ENCODE measurements at places on chromosomes 7 and 10.

DNA sequence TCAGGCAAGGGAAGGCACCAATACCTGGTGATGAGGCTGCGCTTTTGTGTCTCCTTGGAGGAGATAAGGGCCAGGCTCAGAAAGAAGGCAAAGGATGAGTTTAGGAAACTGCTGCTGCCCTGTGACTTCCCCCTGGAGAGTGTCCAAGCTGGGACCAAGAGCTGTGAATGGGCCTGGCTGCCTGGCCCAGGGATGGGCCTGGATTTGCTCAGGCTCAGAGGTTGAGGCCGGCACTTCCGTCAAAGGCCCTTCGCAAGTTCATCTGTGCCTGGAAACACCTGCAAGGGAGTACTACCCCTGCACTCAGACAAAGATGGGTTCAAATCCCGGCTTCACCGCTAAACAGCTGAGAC, 50.5 kb upstream of the NANOS1 start:
- DNase-seq, result no peak

GRCh38 chr7:64876792-64877713, 26.0 kb upstream of the ZNF273 start:
- DNase-seq, result peak; percentile 83

GRCh38 chr7:43697690-43698089, 31.6 kb downstream of the COA1 start:
- no peak for DNase-seq

DNA sequence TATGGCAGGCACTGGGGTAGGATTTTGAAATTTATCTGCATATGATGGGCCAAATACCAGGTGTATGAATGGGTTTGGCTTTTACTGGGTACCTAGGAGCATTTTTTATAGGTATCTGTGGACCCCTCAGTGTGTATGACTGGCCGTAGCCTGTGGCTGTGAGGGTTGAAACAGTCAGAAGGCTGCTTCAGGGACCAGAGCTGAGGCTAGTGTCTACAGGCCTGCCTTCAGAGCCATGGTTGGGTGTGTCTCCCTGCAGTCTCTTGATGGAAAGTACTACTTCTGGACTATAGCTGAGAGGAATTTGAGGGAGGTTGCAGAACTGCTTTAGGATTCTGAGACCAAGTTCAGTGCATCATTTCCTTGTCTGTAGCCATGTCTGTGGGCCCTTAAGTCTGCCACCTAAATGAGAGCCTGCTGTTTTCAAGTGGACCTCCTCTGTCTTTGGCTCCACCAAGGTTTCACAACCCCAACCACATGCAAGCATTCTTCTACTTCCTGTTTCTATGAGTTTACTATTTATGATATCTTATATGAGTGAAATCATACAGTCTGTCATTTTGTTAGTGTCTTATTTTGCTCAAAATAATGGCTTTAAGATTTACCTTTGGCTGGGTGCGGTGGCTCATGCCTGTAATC, 19.9 kb upstream of the ZNF138 start:
- DNase-seq, result no peak

DNA sequence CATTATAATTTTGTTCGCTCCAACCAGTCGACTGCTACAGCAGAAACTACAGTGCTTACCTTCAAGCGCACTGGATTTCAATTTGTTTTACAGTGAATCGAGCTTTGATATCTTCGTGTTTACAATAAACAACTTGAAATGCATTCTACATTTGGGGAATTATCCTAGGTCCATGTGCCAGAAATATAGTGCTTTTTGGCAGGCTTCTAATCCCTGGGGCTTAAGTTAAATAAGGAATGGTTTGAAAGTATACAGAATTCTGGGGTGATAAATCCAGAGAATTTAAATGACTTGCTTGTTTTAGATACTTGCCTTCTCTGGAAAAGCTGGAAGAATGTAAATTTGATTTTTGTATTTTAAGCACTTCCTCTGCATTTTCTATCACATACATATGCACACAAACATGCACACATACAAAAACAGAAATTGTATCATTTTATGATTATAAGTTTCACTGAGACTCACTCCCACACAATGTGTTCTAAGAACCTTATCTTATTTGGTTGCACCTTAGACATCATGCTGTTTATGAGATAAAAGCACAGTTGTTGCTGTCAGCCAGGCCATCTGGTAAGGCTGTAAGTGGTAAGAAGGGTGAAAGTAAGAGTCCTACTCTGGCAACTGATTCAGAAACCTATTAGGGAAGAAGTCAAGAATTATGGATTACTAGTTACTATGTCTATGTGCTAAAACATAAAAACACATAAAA, 347.2 kb upstream of the KCND2 start:
- DNase-seq, result no peak

DNA sequence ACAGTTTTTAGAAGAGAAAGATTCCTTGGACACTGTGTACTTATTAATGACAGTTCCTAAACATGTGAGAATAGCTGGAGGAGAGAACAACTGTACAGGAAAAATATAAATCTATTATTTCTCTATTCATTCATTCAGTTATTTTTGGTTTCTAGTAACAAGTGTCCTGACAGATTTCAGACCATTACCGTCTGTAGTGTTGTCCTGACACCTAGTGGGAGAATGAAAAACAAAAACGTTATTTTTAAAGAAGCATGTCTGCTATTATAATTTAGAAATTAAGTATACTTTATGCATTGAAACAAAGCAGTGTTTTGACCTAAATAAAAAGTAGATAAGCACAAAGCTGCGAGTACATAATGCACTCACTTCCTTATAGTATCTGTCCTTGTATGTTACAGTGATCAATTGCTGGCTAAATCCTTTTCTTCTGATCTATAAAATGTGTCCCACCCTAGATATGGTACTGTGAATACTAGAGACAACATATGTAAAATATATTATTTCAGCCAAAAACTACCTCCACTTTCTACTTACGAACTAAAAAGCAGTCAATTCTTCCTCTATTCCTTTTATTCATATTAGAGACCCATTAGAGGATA, 575.6 kb downstream of the ARL4A start:
- no peak for DNase-seq

GRCh38 chr7:107803009-107803610, at the start of gene SLC26A3:
Gene SLC26A3, minus strand, starts transcription at chr7:107803223. Its CDS starts 8,714 bp downstream, at chr7:107794509.
- DNase-seq, result no peak

DNA sequence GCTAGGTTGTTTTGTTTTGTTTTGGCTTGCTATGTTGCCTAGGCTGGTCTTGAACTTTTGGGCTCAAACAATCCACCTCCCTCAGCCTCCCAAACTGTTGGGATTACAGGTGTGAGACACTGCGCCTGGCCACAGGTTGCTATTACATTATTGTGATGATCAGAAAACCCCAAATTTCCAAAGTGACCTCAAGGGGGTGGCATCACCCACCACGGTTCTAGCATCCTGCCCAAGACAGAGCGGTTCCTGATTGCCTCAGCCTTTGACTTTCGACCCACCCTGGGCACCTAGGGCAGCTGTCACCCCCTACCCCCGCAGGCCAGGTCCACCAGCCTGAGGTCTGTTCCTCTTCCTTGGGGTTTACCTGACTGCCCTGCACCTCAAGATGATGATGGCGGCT, 28.4 kb downstream of the SBDS start:
- no peak for DNase-seq

DNA sequence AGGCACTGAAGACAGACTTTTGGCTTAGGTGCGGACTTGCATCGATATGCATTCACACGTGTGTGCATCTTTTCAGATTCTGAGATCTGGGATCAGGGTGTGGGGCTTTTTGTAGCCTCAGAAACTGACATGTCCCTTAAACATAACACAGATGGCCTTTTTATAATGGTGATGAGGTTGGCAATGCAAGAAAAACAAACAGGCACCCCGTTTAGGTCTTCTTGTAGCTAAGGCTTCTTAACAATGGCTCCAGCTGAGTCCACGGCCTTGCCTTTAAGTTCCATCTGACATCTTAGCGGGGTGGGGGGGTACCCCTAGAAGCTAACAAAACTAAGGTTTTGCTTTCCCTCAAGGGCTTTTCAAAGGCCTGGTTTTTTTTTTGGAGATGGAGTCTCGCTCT, 146.3 kb downstream of the PRPF18 start:
- DNase-seq, result no peak

- no peak for DNase-seq
Measured at GRCh38 chr7:116194115-116194514, 16.2 kb upstream of the TES start.

- no peak for DNase-seq
Measured at GRCh38 chr10:129045599-129045998, 421.4 kb upstream of the MGMT start.

DNA sequence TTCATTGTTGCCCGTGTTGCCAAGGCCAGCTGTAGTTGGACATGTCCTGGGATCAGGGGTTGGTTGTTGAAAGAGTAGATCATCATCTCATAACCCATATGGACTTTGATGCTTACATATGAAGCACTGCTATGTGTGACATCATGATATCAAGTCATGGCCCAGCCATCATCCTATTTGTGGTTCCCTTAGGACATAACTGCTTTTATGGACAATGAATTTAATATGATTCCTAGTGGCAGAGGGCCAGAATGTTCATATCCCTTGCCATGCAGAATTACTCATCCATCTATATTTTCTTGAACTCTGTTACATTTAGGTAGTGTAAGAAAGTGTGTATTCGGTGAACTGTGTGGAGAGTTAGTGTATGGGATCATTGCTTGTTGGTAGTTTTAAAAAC, 343.9 kb upstream of the LRGUK start:
- no peak for DNase-seq

DNA sequence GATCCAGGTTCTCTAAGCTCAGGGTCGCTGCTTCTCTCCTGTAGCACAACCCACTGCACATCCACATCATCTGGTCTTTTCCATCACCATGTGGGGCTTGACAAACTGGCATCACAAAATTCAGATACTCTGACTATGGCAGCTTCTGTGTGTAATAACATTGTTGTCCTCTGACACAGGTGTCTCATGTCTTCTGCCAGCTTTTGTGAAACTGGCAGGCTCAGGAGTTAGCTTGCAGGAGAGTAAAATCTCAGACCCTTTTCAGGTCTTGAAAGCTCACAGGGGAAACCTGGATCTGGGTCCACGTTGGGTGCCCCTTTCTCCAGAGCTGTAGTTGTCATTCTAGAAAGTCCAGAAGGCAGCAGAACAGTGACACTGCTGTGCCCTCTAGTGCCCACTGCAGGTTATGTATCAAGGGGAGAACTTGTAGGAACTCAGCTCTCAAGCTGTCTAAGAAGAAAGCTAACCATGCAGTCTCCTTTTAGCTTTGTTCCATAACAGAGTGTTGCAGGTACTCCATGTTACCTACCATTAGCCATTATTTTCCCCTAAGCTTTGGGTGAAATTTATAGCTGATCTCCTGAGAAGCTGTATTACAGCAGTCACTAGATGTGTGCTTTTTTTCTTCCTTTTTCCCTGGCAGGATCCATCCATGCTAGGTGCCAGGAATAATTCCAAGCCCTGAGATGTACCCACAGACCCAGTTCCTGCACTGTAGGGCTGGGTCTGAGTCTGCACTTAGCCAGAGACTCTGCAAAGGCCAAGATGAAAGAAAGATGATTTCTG, 102.7 kb downstream of the ZNF248 start:
- DNase-seq, result no peak

- DNase-seq, result no peak
Measured at GRCh38 chr7:147438216-147438615, 1152.3 kb upstream of the C7orf33 start.

GRCh38 chr7:93178213-93178612, 30.0 kb upstream of the SAMD9L start:
- DNase-seq, result no peak

- no peak for DNase-seq
Measured at GRCh38 chr10:37734971-37735370, 122.4 kb downstream of the ZNF248 start.

DNA sequence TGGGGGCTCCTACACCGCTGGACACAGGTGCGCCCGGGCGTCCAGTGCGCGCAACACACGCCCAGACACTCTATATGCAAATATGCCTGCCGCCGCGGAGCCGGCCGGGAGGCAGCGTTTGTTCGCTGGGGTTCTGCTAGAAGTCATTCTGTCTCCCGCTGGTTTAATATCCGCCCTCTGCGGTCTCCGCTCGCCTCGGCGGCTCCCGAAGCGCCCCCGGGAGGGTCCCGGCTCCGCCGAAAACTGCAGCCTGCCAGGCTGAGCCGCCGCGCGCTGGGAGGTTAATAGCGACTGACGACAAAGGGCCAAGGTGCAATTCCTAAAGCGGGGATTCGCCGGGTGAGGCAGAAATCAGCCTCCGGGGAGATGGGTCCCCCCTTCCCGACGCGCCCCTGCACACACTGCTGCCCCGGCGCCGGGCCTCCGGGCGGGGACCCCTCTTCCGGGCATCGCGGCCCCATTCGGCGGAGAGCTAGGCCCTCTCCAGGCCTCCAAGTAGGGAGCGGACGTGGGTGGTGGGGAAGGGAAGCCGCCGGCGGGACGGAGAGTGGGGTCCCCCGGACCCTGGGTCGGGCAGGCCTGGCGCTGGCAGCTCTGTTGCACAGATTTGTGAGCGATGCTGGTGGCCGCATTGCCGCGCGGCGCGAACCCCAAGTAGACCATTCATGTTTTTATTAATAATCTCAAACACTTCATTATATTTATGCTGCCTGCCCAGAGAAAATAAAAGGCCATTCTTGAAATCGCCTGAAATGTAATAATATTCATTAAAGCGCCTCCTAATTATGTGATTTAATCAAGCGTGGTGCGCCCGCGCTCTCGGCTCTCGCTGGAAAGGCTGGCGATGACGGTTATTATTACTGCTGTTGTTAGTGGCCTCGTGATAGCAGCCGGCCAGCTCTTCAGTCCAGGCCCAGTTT, 9.1 kb downstream of the EN2 start:
- no peak for DNase-seq

DNA sequence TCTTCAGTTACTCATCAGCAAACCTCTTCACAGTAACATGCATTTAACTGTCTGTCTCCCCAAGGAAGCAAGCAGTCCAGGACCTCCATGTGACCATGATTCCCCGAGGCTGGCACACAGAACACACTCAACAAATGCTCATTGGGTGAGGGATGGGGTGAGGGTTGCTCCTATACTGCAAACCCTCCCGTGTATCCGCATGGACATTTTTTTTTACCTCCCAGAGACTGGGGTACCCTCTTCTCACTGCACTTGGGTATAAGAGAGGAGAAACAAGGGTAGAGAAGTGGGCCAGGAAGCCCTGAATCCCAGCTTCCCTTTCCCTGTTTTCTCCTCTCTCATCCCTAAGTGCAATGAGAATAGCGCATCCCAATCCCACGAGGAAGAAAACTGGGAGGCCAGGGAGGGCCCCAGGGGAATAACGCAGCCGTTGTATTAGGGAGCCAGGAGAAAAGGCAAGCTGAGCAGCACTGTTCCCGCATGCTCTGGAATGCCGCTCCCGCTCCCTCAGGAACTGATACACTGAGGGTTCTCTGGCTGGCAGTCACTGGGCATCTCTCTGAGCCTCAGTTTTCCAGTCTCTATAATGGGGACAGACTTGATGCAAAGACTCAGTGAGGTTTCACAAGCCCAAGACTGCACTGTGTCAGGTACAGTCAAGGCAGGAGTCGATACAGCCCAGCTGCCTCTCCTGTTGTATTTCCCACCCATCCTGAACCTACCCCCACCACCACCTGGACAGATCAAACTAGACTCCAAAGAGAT, 134.6 kb downstream of the GRID1 start:
- no peak for DNase-seq
